ENCODE measurements at places on chromosomes 6 and 20.

- DNase-seq: no peak
Measured at GRCh38 chr6:166907871-166908806, 48.2 kb downstream of the RNASET2 start.

DNA sequence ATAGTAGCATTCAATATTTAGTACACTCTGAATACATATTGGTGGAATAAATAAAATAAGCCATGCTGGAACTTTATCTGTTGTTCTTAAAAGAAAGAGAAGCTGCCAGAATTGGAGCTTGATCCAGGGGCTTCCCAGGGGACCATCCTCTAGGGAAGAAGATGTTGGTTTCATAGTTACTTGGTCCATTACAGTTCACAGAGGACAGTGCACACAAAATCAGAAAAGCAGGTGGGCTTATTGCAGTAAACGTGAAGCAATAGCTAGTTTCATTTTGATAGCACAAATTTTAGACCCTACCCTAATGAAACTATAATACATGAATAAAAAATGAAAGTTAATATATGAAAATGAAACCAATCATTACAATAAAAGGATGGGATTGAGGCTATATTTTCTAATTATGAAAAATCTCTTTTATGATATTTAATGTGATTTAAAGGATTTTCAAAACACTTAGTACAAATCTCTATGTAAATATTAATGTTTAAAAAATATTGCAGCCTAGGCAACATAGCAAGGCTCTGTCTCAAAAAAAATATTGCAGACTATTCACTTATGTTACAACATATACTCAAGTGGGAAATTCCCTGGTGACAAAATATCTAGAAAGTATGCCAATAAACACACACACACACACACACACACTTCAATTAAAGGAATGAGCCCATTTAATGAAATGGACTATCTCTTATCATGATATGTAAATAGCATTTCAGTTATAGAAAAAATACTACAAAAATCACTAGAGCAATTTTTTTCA lies 227.0 kb upstream of the MARCKS start:
- no peak for DNase-seq

- no peak for DNase-seq
Measured at GRCh38 chr20:2804041-2804828, 3.8 kb upstream of the CPXM1 start.

GRCh38 chr6:167113935-167114910 lies 8.7 kb upstream of the CCR6 start:
- DNase-seq: no peak

DNA sequence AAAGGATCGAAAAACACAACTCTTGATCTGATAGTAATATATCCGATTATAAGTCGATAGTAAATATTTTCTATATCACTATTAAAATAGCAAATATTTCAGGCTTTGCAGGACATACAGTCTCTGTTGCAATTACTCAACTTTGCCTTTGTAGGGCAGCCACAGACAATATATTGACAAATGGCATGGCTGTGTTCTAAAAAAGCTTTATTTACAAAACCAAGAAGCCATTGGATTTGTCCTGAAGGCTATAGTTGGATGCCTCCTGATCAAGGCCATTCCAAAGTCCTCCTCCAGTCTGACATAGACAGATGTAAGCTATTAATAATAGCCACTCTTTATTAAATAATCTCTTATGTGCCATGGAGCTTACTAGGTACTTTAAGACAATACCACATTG lies 5.9 kb downstream of the OCSTAMP start:
- DNase-seq: no peak

GRCh38 chr6:163825033-163825432 lies 410.5 kb downstream of the QKI start:
- DNase-seq: no peak

Measured in activated CD4-positive, CD25-positive, alpha-beta regulatory T cell (primary cell).